ENCODE measurements at places on chromosomes 1 and 21.

GRCh38 chr1:204341380-204341779 is 18.3 kb downstream of the PLEKHA6 start:
- DNase-seq, result peak; percentile 62

- no peak for DNase-seq
Observed at GRCh38 chr1:77407738-77408375, 126.0 kb downstream of the AK5 start.

DNA sequence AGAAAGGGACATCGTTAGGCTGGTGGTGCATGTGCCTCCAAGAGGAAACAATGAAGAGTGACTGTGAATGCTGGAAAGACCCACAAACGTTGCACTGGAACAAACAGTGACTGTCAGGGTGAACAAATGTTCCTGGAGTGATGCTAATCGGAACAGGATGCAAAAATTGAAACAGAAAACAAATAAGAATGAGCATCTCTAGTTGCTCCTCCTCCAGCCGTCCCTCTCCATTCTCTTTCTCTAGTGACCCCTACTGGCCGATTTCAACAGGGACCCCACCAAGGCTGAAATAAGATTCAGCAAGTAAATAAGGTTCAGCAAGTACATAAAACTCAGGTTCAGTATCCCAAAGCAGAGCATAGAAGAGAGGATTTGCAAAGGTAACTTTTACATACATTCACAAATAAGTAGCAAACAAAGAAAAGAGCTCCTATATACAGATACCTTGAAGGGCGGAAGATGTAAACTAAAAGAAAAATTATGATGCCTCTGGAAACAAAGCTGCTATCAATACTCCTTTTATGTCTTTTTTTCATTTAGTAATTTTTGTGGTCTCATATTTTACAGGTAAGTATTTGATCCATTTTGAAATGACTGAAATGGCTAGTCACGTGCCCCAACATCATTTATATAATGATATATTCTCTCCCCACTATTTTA is 836.1 kb upstream of the ADAMTS5 start:
- DNase-seq, result peak; percentile 46

GRCh38 chr1:31609514-31610118 is 7.9 kb upstream of the HCRTR1 start:
- no peak for DNase-seq

DNA sequence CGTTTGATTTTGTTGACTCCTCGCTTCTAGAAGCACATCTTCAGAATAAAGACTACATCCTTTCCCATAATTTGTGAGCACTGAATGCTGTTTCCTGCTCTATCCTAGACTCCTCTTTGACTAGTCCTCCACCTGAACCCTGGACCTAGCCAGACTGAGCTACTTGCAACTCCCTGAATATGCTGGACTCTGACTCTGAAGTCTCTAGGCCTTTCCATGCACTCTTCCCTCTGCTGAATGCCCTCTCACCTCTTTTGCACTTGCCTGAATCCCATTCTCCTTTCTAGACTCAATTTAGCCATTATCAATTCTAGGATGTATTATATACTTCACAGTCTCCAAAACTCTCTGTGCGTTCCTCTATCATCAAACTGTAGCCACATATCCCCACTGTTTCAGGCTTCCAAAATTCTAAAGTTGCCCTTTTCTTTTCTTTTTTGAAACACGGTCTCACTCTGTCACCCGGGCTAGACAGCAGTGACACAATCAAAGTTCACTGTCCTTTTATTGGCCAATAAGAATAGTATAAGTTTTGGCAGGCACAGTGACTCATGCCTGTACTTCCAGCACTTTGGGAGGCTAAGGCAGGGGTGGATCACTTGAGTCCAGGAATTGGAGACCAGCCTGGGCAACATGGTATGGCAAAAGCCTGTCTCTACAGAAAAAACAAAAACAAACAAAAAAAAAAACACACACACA is 127.0 kb downstream of the LTN1 start:
- no peak for DNase-seq

DNA sequence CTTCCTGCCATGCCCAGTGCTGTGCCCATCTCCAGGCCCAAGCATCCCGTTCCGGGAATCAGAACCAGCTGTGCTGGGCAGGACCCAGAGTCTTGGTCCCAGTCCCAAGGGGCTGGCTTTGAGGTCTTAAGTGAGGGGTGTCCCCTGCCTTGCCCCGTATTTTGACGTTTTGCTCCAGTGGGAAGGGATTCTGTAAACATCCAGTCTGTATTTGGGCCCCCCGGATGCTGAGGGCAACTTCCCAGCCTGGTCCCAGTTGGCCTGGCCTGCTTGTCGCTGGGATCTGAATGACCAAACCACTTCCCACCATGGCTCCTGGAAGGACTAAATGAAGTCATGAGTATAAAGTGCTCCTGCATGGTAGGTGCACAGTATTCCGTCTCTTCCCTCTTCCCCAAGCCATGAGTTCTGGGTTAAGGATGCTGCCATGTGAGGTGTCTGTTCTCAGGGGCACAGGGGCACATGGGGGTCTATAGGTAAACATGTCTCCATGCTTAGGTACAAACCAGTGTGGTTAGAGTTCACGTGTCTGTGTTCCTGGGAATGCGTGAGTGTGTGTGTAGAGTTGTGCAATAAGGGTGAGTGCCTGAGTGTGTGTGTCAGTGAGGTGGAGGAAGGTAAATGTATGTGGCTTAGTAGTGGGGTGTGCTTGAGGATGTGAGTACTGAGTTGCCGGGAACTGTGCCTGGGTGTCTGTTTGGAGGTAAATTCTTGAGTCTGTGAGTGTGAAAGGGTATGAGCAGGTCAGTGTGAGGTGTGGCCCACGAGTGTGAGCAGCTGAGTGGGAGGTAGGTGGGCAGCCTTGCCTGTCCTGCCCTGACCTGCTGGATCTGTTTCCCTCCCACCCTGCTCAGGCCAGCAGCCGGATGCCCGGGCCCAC is 1.5 kb downstream of the B4GALT2 start:
- DNase-seq, result peak; percentile 64

DNA sequence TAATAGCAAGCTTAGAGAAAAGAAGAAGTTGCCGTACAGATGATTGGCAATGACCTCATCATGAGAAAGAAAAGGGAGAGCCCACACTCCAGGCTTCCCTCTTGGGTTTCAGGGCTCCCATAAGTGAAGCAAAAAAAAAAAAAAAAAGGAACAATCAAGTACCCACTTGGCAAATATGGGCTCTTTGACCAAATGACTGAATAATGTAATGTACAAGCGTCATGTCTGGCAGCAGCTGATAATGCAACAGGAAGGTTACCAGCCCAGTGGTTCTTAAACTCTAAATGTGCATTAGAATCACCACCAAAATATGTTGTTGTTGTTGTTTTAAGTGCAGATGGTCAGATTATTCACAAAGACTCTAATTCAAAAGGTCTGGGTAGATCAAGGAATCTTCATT is 13.5 kb downstream of the TNFSF4 start:
- DNase-seq, result peak; percentile 59

DNA sequence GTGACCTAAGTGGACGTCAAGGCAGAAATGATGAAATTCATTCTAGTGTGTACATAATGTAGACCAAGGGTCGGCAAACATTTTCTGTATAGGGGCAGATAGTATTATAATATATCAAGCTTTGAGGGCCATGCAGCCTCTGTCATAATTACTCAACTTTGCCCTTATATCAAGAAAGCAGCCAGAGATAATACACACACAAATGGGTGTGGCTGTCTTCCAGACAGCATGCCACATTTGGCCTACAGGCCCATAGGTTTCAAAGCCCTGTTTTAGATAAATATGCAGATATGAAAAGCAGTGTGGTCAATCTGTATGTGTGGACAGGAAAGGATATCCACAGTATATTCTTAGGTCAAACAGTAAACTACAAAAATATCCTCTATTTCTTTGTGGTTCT is 320.1 kb upstream of the FMN2 start:
- DNase-seq, result no peak

DNA sequence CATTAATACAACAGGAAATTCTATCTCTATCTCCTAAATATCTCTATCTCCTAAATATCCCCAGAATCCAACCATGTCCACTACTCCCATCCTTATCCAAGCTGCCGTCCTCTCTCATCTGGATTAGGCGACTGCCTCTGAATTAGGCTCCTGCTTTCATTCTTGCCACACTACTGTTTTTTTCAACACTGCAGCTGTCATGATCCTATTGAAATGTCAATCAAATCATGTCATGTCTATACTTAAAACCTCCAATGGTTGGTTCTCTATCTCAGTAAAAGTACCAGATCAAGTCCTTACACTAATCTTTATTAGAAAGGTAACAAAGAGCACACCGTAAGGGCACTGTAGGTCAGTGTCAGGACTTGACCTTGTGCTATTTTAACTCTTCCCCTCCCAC is 82.0 kb upstream of the NFIA start:
- DNase-seq, result no peak

GRCh38 chr21:36132696-36133095 is 2.2 kb upstream of the CBR3 start:
- no peak for DNase-seq

GRCh38 chr21:16113052-16113715 is 383.4 kb downstream of the USP25 start:
- DNase-seq, result no peak

DNA sequence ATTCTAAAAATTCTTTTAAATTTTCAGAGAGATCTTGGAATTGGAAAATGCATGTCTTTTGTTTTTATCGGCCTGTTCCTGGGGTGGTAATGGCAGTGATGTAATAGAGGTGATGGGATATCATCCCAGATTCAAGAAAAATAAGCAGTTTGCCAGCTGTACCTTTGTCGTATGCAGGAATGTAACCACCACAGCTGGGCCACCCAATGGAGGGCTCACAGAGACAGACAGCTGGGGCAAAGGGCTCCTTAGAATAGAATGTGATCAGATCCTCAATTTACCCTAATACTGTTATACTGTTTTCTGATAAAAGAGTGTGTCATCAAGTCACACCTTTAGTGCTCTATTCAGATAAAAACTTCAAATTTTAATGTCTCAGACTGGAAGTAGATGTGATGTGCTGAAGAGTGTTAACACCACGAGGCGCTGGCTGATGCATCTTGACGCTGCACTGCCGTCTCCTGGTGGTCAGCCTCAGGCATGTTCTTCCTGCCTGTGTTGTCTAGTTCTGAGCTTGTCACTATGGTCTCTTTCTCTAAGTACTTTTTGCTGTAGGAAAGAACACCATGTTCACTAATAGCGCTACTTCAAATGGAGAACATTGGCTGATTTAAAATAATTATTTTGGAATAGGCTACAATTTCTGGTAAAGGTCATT is 78.8 kb downstream of the C1orf21 start:
- peak; percentile 12 for DNase-seq

- no peak for DNase-seq
Observed at GRCh38 chr1:197915260-197915861, 1.8 kb upstream of the LHX9 start.

DNA sequence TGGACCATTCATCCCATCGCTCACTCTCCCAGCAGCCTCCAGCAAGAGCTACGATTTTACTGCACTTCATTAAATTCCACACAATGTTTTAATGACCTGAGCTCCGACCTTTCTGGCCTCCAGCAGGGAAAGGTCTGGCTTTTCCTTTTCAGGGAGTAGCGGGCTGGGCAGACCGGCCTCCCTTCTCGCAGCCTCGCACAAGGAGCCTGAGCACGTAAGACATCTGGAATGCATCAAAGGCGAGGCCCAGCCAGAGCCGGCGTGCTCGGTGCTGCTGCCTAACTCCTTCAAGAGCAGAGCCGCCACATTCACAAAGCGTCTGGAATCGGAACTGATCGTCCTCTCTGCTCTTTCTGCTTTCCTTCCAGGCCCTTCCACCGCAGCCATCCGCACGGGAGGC is 32.5 kb upstream of the FHAD1 start:
- no peak for DNase-seq

DNA sequence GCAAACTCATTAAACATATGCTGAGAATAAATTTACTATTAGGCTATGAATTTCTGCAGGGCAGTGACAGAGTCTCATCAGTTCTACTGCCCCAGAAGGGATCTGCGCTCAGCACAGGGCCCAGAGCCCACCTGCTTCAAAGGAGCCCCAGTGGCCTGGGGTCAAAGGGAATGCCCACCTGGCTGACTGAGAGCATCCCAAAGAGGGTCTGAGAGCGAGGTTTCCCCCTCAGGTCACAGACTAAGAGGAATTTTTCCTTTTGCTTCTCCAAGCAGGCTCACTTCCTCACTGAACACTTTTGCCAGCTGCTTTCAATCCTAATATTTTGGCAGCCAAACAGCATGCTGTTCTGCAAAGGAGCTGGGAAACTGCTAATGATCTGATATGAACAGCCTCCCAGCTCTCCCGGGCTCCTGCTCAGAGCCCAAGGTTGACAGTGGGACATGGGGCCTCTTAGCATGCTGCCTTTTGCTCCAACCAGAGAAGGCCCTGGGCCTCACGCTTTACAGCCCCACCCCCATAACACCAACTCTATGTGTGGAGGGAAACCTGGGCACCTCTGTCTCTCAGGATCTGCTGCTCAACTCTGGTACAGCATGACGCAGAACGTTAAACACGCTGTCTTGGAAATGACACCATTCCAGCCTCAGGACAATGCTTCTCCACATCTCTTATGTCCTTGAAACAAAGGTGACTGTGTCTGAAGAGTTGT is 70.7 kb upstream of the SYT6 start:
- DNase-seq, result no peak

- DNase-seq, result peak; percentile 76
Observed at GRCh38 chr1:167219646-167220536, 795 bp upstream of the POU2F1 start.

GRCh38 chr1:46411601-46412341 is 17.7 kb downstream of the FAAH start:
- DNase-seq, result no peak

GRCh38 chr21:20283836-20284235 is 714.4 kb upstream of the NCAM2 start:
- DNase-seq, result no peak

DNA sequence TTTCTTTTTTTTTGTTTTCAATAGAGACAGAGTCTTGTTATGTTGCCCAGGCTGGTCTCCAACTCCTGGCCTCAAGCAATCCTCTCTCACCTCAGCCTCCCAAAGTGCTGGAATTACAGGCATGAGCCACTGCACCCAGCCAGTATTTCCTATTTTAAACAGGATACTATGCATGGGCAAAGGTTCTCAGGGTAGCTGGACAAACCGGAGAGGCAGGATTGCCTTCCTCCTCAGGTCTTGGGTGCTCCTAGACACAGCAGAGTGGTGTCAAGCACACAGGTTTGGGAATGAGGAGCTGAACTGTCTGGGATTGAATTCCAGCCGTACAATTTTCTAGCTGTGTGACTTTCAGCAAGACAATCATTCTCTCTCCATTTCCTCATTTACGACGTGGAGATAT is 22.9 kb upstream of the HNRNPU start:
- DNase-seq, result no peak
